NCI-H187 treated with DMSO at 0.1 percent for 48 hours (cell line): ENCODE measurements at places on chromosomes 3 and 15.

- no peak for DNase-seq
These were observed 168.2 kb upstream of the KCNMB2 start for GRCh38 chr3:178367817-178368617.

- DNase-seq, result no peak
These were observed 27.2 kb downstream of the AKAP13 start for GRCh38 chr15:85407421-85408269.

GRCh38 chr3:65716071-65716751 is 322.5 kb downstream of the MAGI1 start:
- no peak for DNase-seq

- DNase-seq, result no peak
These were observed 786.2 kb downstream of the SQOR start for GRCh38 chr15:46420990-46421389.

DNA sequence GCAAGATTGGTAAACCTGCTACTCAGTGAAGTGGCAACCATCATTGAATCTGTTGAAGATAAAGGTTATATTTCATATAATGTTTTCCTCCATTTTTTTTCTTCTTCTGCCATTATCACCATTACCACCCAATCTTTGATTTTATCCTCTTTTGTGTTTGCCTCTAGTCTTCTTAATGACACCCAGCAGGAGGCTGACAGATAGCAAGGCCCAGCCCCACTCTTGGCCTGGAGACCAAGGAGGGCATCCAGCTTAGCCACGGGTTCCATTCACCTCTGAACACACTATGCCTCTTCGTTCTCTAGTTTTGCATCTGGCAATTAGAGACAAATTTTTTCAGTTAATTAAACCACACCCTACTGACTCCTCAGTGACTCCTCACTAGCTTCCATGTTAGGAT is 129.7 kb downstream of the TPRG1 start:
- DNase-seq, result no peak

- DNase-seq, result no peak
These were observed 256.1 kb upstream of the ARPP21 start for GRCh38 chr3:35383216-35383615.

DNA sequence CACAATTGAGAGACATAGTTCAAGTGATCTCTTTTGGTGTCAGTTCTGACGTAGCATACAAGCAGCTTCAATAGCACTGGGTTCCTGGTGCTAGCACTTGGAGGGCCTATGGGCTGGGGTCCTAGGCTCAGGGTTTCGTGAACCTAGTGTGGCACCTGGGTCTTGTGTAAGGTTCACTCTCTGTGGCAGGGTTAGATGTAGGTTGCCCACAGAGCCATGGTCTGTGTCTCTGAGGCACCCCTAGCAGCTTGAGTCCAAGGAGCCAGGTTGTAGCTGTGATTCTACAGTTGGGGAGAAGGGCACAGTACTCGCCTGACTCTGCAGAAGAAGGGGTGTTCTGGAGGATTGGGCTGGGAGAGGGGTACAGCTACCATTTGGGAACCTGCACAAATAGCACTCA is 282.6 kb upstream of the LRRC3B start:
- DNase-seq, result no peak

DNA sequence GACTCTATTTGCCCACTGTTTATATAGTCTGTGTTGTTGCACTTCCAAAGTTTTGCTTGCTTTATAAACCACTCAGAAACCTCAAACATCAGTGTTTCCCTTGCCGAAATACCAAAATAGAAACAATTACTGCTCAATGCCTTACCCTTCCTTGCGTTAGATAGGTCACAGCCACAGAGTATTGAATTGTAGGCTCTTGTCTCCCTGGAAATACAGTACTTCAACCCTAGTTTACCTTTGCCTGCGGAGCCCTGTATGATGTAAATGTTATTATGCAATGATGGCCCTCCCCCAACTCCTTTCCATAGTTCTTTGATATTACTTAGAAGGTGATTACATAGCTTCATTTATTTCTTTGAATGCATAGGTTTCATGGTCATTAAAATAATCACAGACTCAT is 44.2 kb downstream of the SOX2 start:
- peak; percentile 67 for DNase-seq

DNA sequence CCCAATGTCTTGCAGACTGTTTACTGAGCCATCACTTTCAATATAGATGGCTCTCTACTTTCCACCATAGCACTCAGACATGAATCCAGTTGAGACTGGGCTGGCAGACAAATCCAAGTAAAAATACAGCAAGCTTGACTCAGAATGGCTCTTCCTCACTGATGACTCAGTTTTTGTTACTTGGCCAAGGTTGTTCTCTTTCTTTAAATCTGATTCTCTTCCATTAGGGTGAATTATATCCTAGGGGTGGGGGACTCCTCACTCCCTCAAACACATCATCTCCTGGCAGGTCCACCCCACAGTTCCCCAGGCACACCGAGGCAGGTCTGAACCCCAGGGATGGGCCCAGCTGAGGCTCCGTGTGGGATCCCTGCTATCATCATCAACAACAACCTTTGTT is 157.9 kb downstream of the MEX3B start:
- DNase-seq, result no peak
